Stimulated activated CD4-positive, alpha-beta T cell treated with anti-CD3 and anti-CD28 coated beads, Interleukin-15, amount 100 ng/mL, for 1 hour (primary cell): ENCODE measurements at places on chromosomes 16 and 17.

GRCh38 chr17:7240375-7240774 is 1.1 kb upstream of the PHF23 start:
- no peak for DNase-seq

DNA sequence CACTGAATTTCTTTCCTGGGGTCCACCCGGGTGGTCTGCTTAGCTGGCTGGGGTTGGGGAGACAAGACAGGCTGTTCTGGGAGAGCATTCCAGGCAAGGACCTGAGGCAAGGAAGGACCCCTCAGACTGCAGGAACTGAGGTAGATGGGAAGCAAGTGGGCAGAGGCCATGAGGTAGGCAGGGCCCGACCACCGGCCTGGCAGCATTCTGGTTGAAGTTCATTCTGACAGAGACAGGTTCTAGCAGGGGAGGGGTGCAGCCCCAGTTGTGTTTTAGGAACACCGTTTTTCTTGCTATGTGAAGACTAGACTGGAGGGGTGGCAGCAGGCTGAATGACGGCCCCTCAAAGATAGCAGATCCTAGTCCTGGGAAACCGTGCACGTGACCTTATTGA is 17.5 kb downstream of the B9D1 start:
- no peak for DNase-seq

DNA sequence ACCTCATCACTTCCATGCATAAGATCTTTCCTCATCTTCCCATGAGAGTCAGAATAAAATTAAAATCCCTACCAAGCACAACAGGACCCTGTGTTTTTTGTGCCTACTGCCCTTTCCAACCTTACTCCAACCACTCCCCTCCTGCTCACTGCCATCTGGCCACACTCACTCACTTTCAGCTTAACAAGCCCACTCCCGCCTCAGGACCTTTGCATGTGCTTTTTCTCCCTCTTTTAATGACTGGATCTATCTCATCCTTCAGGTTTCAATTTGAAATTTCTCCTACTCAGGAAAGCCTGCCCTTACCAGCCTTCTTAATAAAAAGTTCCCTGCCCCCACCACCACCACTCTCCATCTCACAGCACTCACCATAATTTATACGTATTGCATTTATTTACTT is 14.7 kb downstream of the C17orf67 start:
- no peak for DNase-seq

- no peak for DNase-seq
Observed at GRCh38 chr16:22282254-22282892, 14.8 kb upstream of the POLR3E start.

DNA sequence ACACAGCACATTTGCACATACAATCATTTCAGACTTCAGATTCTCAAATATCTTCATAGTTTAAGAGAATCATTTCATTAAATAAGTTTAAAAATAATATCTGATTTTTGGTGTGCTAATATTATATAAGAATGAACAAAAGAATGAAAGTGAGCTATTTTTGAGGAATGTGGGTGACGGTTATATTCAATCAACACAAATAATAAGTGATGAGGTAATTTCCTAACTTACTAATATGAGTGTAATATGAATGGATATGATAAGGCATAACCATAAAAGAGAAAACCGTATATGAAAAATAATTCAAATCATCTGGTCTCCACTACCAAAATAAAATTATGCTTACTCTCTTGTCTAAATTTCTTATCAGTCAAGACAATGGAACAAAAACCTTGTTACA is 68.4 kb upstream of the NACA2 start:
- DNase-seq: no peak

DNA sequence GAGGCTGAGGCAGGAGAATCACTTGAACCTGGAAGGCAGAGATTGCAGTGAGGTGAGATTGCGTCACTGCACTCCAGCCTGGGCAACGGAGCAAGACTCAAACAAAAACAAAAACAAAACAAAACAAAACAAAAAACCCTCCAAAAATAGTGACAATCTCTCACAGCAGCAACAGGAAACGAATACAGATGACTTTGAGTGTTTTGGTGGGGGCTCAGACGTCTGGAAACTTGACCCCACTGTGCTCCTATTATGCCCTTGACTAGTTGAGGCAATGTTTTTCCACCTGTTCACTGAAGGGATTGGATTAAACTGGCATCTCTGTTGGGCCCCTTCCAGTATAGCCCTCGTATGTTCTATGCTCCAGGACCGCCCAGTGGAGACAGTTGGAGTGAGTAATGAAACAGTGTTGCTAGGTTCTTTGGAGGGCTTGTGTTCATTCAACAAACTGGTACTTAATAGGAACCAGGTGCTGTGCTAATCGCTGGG is 167.0 kb downstream of the UTP18 start:
- no peak for DNase-seq

DNA sequence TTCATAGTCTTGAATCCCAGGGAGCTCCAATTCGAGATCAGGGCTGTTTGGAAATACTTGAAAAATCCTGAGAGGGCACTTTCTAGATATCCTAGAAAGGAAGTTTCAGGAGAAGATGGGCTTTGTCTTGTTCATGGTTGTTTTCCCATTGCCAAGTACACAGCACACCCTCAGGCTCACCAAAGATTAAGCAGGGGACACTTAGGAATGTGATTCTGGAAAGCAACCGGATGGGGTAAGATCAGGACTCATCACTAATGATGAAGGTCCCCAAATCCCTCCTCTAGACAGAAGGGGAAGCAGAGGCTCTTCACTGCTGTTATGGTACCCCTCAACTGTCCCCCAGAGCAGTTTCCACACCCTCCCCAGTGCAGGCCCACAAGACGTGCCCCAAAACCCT is 40.7 kb downstream of the VAC14 start:
- DNase-seq: no peak

GRCh38 chr16:25064937-25065336 is 46.6 kb upstream of the LCMT1 start:
- DNase-seq: no peak

- no peak for DNase-seq
Observed at GRCh38 chr16:12724226-12724625, 79.5 kb downstream of the CPPED1 start.

DNA sequence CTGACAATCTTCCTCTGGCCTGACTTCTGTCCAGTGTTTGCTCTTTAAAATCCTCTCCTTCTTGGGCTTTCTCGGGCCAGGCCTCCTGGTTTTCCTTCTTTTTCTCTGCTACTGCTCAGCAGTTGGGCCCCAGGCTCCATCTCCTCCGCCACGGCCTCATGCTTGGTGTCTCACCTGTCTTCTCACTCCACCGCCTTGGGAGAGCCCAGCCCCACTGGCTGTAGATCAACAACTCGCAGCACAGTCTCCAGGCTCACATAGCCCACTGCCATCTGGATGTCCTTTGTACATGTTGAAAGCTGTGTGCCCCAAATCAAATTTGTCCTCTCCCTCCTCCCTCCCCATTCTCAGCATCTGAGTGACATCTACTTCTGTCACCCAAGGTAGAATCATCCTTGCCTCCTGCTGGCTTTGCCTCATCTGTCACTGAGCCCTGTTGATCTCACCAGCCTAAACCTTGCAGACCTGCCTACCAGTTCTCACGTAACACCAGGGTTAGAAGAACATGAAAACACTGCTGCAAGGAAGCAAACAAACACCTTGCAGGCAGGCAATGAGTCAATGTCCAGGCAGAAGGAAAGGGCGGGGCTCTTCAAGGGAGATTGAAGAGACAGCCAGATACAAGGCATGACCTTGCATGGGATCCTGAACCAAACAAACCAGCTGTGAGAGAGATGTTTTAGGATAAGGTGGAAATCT is 103.2 kb upstream of the SMURF2 start:
- no peak for DNase-seq

DNA sequence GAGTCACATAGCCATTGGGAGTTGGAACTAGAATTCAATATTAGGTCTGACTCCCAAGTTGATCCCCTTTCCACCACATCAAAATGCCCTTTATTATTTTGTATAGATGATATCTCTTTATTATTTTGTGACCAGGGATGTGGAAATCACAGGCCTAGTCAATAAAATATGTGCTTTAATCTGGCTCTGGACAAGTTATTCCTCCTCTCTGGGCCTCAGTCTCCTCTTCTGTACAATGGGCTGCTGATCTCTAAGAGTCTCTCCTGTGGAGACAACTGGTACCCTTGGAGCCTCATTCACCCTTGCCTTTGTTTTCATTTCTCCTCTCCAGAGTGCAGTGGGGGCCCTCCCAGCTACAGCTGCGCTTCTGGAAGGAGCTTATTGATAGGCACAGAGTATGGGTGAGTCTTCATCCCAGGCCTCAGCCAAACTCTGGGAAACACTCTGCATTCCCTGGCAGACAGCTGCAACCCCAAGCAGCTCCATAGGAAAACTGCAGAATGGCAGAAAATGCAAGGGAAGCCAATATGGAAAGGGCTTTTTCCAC is 4.3 kb upstream of the ABAT start:
- DNase-seq: no peak

- no peak for DNase-seq
Observed at GRCh38 chr17:27217631-27218030, 76.3 kb upstream of the WSB1 start.

DNA sequence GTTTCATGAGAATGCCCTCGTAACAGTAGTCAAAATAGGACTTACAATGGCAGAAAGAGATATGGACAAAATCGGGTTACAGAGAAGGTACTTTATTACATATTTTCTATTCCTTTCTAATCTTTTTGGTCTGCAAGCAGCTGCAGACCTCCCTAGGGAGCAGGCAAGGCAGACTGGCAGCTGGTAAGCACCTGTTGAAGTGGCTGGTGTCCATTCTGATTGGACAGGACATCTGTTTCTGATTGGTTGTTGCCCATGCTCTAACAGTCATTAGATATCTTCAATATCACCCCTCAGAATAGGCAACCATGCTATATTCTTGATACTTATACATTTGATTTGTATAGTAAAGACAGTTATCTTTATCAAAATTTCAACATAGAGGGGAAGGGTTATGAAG is 606.3 kb downstream of the KCNJ2 start:
- no peak for DNase-seq

DNA sequence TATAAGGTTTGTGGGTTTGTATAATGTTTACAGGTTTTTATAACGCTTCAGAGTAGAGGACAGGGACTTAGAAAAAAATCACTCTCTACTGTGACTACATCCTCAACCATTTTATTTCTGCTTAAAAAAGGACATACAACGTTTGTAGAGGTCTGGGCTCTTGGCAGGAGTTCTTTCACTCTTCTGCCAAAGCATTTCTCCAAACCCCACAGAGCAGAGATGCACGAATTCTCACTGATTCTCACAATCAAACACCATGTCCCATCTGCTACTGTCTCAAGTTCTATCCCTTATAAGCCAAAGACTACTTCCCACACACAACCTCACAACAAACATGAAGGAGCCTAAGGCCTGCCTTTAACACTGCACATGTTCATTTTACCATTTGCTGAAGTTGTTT is 7.0 kb upstream of the ANKFY1 start:
- no peak for DNase-seq

GRCh38 chr16:81899601-81900000 is 111.7 kb downstream of the SDR42E1 start:
- DNase-seq: no peak

DNA sequence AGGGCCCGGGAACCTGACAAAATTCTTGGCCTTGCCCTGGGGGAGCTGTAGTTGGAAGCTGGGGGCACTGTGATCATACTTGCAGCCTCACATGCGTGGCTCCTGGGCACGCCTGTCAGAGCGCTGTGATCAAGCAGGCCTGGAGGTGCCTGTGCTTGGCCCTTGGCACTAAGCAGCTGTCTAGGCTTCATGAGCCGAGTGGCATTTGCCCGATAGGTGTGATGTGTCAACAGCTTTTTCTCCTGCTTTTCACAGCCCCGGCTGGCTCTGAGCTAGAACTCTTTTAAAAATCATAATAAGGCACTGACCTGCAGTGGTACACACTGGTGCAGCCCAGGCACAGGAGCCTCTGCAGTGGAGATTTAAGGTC is 113.8 kb downstream of the SOCS1 start:
- DNase-seq: no peak

- DNase-seq: no peak
Observed at GRCh38 chr16:12061336-12062055, 85.0 kb downstream of the SNX29 start.

GRCh38 chr17:39634384-39634871 is 2.5 kb upstream of the STARD3 start:
- no peak for DNase-seq

DNA sequence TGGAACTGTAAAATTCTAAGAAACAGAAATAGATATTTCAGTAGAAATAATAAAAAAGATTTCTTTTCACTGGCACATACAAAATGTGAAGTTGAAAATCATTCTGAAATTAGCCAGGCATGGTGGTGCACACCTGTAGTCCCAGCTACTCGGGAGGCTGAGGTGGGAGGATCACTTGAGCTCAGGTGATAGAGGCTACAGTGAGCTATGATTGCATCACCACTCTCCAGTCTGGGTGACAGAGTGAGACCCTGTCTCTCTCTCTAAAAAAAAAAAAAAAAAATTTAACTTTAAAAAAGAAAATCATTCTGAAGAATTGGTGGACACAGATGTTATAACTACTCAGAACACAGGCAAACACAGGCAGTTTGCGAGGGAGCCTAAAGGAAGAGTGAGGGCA is 97.7 kb upstream of the FA2H start:
- DNase-seq: no peak

GRCh38 chr16:70576431-70577255 is 53.0 kb downstream of the SF3B3 start:
- no peak for DNase-seq

- DNase-seq: no peak
Observed at GRCh38 chr16:57844416-57845030, 42.2 kb upstream of the KIFC3 start.

DNA sequence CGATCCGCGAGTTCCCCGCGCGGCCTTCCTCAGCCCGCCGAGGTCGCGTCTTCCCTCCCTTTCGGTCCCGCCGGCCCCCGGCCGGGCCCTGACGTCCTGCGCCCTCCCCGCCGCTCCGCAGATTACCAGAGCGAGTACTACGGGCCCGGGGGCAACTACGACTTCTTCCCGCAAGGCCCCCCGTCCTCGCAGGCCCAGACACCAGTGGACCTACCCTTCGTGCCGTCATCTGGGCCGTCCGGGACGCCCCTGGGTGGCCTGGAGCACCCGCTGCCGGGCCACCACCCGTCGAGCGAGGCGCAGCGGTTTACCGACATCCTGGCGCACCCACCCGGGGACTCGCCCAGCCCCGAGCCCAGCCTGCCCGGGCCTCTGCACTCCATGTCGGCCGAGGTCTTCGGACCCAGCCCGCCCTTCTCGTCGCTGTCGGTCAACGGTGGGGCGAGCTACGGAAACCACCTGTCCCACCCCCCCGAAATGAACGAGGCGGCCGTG is 5.4 kb downstream of the LHX1 start:
- DNase-seq: no peak

GRCh38 chr17:81388091-81388611 is 7.1 kb upstream of the BAHCC1 start:
- no peak for DNase-seq

- no peak for DNase-seq
Observed at GRCh38 chr17:59812139-59812538, 80.6 kb downstream of the TUBD1 start.

DNA sequence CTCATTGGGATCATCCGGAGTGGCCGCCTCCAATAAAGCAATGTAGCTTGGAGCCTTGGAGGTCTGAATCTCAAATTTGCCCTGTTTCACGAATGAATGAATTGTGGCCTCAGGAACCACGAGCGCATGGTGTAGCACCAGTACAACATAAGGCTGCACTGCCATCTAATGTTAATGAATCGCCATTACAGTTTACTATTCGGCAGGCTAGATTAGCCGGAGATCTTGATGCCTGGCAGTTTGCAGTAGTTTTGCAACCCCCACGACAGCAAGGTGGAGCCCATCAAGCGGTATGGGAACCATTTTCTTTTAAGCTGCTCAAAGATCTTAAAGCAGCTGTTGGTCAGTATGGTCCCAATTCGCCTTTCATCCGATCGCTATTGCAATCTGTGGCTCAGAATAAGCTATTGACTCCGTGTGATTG is 18.8 kb downstream of the ALOX15B start:
- DNase-seq: no peak

GRCh38 chr17:69069226-69069750 is 8.6 kb upstream of the ABCA9 start:
- no peak for DNase-seq
